Heart right ventricle (tissue), 16 donors: ENCODE measurements at places on chromosomes 5 and 9. TPM values are rescaled to one million over a fixed set of nuclear protein-coding genes. Genes with fewer than 3 reads are reported as not detected.

- no peak for DNase-seq
- H3K36me3 ChIP-seq = no peaks in the 10 kb centered on the region
- no peaks in the 10 kb centered on the region for H3K27me3 ChIP-seq
- no peak overlapping the region for H3K4me3 ChIP-seq
- peaks cover 39% of the 10 kb centered on the region for H3K4me1 ChIP-seq
These were observed 76.1 kb downstream of the HMHB1 start for GRCh38 chr5:143887903-143888665.

DNA sequence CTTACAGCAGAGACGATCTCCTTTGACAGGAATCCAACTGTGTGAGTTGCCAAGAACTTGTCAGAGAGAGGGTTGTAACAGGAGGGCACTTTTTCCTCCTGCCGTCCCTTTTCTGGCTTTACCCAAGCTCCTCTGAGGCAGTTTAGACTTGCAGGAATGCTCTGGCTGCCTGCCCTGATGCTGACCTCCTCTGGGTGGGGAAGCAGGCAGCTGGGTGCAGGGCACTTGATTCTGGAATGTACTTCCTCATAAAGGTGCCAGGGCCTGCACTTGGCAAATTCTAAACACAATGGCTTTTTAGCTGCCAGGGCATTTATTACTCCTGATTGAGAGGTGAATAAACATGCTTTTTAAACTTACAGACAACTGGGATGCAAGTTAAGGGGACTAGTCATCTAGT is 190.4 kb downstream of the EPB41L4A start:
- H3K27me3 ChIP-seq = no peaks in the 10 kb centered on the region
- H3K36me3 ChIP-seq = no peaks in the 10 kb centered on the region
- peak overlapping the region; percentile 40 for H3K27ac ChIP-seq

PRUNE2 gene
- 1.4 TPM for total RNA-seq

DNA sequence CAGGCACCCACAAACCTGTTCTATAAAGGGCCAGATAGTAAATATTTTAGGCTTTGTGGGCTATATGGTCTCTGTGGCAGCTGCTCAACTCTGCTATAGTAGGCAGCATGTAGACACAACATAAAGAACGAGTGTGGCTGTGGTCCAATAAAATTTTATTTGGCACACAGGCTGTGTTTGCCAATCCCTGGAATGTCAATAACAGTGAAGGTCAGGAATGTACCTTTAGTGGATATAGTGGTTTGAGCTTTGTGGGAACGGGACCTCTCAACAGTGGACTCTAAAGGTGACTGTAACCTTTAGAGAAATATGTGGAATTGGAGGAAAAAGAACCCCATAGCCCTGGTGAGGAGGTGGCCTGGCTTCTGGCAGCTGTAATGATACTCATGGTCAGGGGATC is 145.2 kb downstream of the MAST4 start:
- H3K4me3 ChIP-seq = no peak overlapping the region
- H3K27me3 ChIP-seq = no peaks in the 10 kb centered on the region
- H3K4me1 ChIP-seq = peaks cover 39% of the 10 kb centered on the region
- H3K36me3 ChIP-seq = no peaks in the 10 kb centered on the region
- no peak overlapping the region for H3K27ac ChIP-seq

- H3K27me3 ChIP-seq = peaks cover 23% of the 10 kb centered on the region
- H3K4me3 ChIP-seq = no peak overlapping the region
- no peak for DNase-seq
- H3K36me3 ChIP-seq = no peaks in the 10 kb centered on the region
- no peaks in the 10 kb centered on the region for H3K4me1 ChIP-seq
These were observed 61.7 kb downstream of the FYB1 start for GRCh38 chr5:39157701-39158100.

LRRTM2 gene
- total RNA-seq = not detected

GRCh38 chr9:33143241-33143661 is 23.9 kb downstream of the B4GALT1 start:
- no peaks in the 10 kb centered on the region for H3K36me3 ChIP-seq
- no peak overlapping the region for H3K27ac ChIP-seq
- peaks cover 97% of the 10 kb centered on the region for H3K4me1 ChIP-seq
- H3K27me3 ChIP-seq = no peaks in the 10 kb centered on the region
- no peak overlapping the region for H3K4me3 ChIP-seq
- no peak for DNase-seq

ASPN gene
- 25.0 TPM for total RNA-seq

- H3K27me3 ChIP-seq = no peaks in the 10 kb centered on the region
- no peak overlapping the region for H3K4me3 ChIP-seq
- H3K4me1 ChIP-seq = no peaks in the 10 kb centered on the region
- H3K36me3 ChIP-seq = no peaks in the 10 kb centered on the region
- DNase-seq = no peak
- H3K27ac ChIP-seq = peak overlapping the region; percentile 26
These were observed 97.0 kb upstream of the TARS1 start for GRCh38 chr5:33343676-33344327.

GRCh38 chr9:114058688-114059046 is 19.4 kb downstream of the AMBP start:
- peaks cover 7% of the 10 kb centered on the region for H3K4me1 ChIP-seq
- no peaks in the 10 kb centered on the region for H3K36me3 ChIP-seq
- DNase-seq = no peak
- H3K27ac ChIP-seq = no peak overlapping the region
- H3K4me3 ChIP-seq = no peak overlapping the region
- no peaks in the 10 kb centered on the region for H3K27me3 ChIP-seq

GRCh38 chr9:134198791-134199190 is 34.4 kb upstream of the RNU6ATAC start:
- DNase-seq = no peak
- no peaks in the 10 kb centered on the region for H3K36me3 ChIP-seq
- H3K27ac ChIP-seq = no peak overlapping the region

GRCh38 chr9:1025131-1025530 is 25.0 kb upstream of the DMRT2 start:
- H3K36me3 ChIP-seq = no peaks in the 10 kb centered on the region
- H3K27me3 ChIP-seq = peaks cover 41% of the 10 kb centered on the region
- H3K27ac ChIP-seq = no peak overlapping the region
- DNase-seq = no peak
- H3K4me1 ChIP-seq = no peaks in the 10 kb centered on the region

BTNL3 gene
- 0.17 TPM for total RNA-seq

DNA sequence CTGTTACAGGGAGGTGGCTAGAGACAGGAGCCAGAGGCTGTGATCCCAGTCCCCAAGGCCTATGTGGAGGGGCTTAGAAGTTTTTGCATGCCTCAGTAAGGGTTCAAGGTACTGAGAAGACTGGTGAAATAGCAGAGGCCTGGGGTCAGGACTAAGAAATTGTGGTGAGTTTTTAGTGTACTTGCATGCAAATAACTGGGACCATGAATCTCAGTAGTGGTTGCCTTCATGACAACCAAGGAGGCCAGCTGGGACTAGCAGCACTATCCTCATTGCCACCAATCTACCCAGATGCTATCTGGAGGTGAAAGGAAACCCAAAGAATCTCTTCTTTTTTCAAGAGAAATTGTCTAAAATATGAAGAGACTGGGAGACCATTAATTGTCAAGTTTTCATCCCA is 395.1 kb downstream of the CETN3 start:
- H3K27ac ChIP-seq = no peak overlapping the region
- DNase-seq = no peak
- H3K27me3 ChIP-seq = no peaks in the 10 kb centered on the region
- no peak overlapping the region for H3K4me3 ChIP-seq

EPB41L4A gene
- total RNA-seq = 28.4 TPM

SLC2A8 gene
- 10.0 TPM for total RNA-seq

DNA sequence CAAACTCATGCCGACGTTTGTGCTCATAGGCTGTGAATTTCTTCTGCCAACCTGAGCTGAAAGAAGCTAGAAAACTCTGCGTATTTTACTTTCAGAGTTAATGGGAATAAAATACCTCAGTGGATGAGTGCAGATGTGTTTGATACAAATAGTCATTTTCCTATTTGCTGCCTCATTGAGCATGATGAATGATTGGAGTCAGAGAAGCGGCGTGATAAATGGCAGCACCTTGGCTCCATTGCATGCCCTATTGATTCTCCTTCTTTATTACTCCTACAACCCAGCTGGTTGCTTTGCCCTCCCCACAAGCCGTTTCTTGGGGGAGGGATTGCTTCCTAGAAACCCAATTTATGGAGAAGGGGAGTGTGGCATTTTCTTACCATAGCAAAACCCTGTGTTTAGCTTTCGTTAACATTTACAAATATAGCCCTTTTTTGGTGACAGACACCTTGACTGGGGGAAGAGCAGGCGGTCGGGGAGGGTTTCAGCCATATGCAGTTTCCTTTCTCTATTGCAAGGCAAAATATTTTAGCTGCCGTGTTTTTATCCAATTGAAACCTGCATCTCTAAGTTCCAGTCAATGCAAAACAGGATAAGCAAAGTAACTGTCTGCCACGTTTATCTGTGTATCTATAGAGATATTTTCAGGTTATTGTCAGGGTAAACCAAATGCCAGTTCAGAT is 93.1 kb upstream of the TBCA start:
- no peaks in the 10 kb centered on the region for H3K36me3 ChIP-seq
- DNase-seq = no peak
- no peak overlapping the region for H3K4me3 ChIP-seq

DNA sequence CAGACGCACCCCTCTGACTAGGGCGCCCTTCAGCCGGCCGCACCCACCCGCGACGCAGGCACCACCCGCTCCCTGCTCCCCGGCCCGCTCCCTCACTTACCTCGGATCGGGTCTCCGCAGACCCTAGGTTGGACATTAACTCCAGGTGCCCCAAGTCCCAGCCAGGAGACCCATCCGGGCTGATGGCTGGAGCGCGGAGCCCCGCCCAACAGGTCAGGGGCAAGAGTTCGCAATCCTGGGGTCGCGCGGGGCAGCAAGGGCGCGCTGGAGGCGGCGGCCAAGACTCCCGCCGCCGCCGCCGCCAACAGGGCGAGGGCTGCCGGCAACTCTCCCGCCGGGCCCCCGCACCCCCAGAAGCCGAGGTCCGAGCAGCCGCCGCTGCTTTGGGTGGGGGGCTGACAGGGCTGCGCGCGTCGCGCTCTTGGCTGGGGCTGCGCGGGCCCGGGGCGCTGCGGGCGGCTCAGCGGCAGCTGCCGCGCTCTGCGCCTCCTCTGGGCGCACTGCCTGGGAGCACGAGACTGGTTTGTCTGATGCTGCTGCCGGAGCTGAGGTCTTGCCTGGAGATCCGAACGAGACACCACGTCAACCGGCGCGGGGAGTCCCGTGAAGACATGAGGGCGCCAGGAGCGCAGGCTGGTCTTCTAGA is at the start of gene GDNF:
Gene GDNF, minus strand, starts transcription at position 635 of the 646 bp plus-strand sequence. CDS start 5,245 bp downstream, outside the sequence.
- no peaks in the 10 kb centered on the region for H3K36me3 ChIP-seq
- peak within 1 kb of the TSS; percentile 55 for H3K4me3 ChIP-seq
- H3K27ac ChIP-seq = peak within 1 kb of the TSS; percentile 51
- H3K27me3 ChIP-seq = peaks cover 98% of the 10 kb centered on the region
- peak; percentile 34 for DNase-seq
- H3K4me1 ChIP-seq = peaks cover 10% of the 10 kb centered on the region

EGFLAM gene
- 5.6 TPM for total RNA-seq

CDKN2B-AS1 gene
- total RNA-seq = not detected

GRCh38 chr5:6396836-6397535 is 18.6 kb upstream of the MED10 start:
- H3K4me1 ChIP-seq = no peaks in the 10 kb centered on the region
- H3K27ac ChIP-seq = no peak overlapping the region
- no peaks in the 10 kb centered on the region for H3K36me3 ChIP-seq
- H3K27me3 ChIP-seq = no peaks in the 10 kb centered on the region

GRCh38 chr9:124617477-124618141 is 110.4 kb upstream of the NR5A1 start:
- no peak overlapping the region for H3K27ac ChIP-seq
- H3K27me3 ChIP-seq = no peaks in the 10 kb centered on the region
- H3K4me3 ChIP-seq = no peak overlapping the region
- DNase-seq = peak; percentile 72
- H3K4me1 ChIP-seq = peaks cover 6% of the 10 kb centered on the region
- H3K36me3 ChIP-seq = no peaks in the 10 kb centered on the region

DNA sequence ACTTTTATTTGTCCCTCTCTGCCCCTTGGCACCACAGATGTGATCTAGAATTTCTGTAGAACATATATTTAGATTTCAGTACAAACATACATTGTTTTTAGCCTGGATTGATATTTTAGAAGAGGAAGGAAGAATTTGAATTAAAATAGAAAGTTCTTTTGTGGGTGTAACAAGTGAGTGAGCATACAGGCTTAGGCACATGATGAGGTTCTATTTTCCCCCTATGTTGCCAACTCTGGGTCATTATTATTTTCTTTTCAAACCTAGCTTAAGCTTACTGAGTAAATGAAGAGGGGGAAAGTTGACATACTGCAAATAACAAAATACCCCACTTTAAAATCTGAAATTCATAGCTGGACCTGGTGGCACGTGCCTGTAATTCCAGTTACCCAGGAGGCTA is 102.9 kb downstream of the GCNT1 start:
- H3K4me1 ChIP-seq = no peaks in the 10 kb centered on the region
- DNase-seq = no peak
- H3K36me3 ChIP-seq = no peaks in the 10 kb centered on the region
- H3K27me3 ChIP-seq = no peaks in the 10 kb centered on the region

TYRP1 gene
- total RNA-seq = 100 TPM

PDZD2 gene
- 117 TPM for total RNA-seq

- H3K4me1 ChIP-seq = peaks cover 45% of the 10 kb centered on the region
- H3K27me3 ChIP-seq = no peaks in the 10 kb centered on the region
- H3K27ac ChIP-seq = peak overlapping the region; percentile 87
- H3K36me3 ChIP-seq = no peaks in the 10 kb centered on the region
These were observed 9.1 kb downstream of the PTCH1 start for GRCh38 chr9:95507464-95508241.

DNA sequence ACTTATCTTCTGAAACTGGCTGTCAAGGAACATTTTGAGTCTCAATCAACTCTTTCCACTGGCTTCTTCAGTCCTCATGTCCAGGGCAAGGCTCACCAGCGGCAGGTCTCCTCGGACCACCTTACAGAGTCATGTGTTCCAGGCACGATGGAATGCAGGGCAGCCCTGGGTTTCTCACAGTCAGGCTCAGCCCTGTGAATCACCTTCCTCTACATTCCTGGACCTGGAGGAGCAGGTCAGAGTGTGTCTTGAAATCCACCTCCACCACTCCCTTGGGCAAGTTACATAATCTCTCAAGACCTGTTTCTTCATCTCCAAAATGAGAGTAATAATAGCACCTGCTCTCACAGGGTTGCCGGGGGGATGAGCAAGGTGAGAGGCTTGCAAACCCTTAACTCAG is 16.0 kb downstream of the ENC1 start:
- H3K36me3 ChIP-seq = no peaks in the 10 kb centered on the region
- no peaks in the 10 kb centered on the region for H3K27me3 ChIP-seq
- peaks cover 13% of the 10 kb centered on the region for H3K4me1 ChIP-seq
- no peak for DNase-seq
- no peak overlapping the region for H3K27ac ChIP-seq

TSSK1B gene
- not detected for total RNA-seq

GRCh38 chr5:93735378-93735777 is 6.0 kb downstream of the POU5F2 start:
- H3K4me1 ChIP-seq = no peaks in the 10 kb centered on the region
- H3K27ac ChIP-seq = no peak overlapping the region
- H3K27me3 ChIP-seq = no peaks in the 10 kb centered on the region
- no peak overlapping the region for H3K4me3 ChIP-seq
- no peak for DNase-seq

DNA sequence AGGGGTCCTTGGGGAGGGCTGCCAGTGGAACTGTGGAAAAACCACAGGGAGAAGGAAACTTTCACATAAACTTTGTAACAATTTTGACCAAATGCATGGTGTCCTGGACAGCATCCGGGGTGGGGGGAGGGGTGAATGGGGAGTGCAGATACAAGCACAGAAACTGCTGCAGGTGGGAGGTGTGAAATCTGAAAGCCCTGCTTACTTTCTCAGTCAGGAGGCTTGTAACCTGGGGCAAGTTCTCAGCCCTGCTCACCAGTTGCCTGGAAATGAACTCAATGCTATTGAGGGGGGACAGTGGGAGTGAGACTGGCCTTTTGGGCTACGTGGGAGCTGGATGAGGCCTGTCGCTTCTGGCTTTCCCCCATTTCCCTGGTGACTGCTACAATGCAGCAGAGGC is 694.5 kb upstream of the ZNF608 start:
- no peaks in the 10 kb centered on the region for H3K4me1 ChIP-seq
- no peak overlapping the region for H3K4me3 ChIP-seq
- no peak overlapping the region for H3K27ac ChIP-seq
